ENCODE measurements at places on chromosomes 2 and 18.
A peak's percentile ranks its signal among the peaks of the same experiment; 100 is the strongest.

GRCh38 chr2:14901737-14902136 is 269.2 kb downstream of the LRATD1 start:
- H3K27me3 ChIP-seq = no peaks in the 10 kb centered on the region
- H3K36me3 ChIP-seq = no peaks in the 10 kb centered on the region

- H3K4me3 ChIP-seq = no peak within 1 kb of the TSS
- H3K36me3 ChIP-seq = no peaks in the 10 kb centered on the region
- H3K27ac ChIP-seq = no peak within 1 kb of the TSS
- peaks cover 23% of the 10 kb centered on the region for H3K4me1 ChIP-seq
These were observed at the start of gene MRO for GRCh38 chr18:50819728-50820378. TSS of gene MRO (minus strand) at chr18:50820016. CDS start at chr18:50809400, 10,616 bp downstream.

GRCh38 chr2:215191477-215191876 is 53.1 kb upstream of the ABCA12 start:
- no peak overlapping the region for H3K4me3 ChIP-seq
- H3K27ac ChIP-seq = no peak overlapping the region
- no peaks in the 10 kb centered on the region for H3K36me3 ChIP-seq
- DNase-seq = no peak
- no peaks in the 10 kb centered on the region for H3K27me3 ChIP-seq

DNA sequence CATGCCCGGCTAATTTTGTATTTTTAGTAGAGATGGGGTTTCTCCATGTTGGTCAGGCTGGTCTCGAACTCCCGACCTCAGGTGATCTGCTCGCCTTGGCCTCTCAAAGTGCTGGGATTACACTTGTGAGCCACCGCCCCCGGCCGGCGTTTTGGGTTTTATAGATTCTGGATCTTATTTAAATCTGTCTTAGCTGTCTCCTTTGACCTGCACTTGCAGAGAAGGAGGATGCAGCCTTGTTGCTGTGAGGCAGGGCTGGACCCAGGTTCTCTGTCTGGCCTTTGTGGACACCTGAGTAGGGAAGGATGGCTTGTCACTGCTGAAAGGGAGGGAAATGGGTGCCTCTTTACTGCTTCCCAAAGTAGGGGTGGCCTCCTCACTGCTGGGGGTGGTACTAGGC is 83.0 kb upstream of the HS6ST1 start:
- H3K36me3 ChIP-seq = no peaks in the 10 kb centered on the region
- no peak overlapping the region for H3K4me3 ChIP-seq
- H3K4me1 ChIP-seq = peaks cover 2% of the 10 kb centered on the region

DNA sequence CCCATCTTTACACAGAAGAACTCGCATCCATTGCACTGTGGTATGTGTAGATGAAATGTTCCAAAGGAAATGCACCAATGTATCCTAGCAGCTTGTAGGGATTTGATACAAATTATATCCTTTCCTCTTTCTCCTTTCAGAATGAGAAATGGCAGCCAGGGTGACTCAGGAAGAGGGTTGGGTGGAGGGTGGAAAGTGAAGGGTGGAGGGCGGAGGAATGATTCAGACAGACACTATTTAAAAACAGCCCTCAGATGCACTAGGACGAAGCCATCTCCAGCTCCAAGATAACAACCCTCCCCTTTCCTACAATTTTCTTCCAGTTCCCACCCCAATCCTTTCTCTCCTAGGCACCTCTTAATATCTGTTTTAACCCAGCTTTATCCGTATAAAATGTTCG is 96.2 kb upstream of the STK39 start:
- H3K4me3 ChIP-seq = no peak overlapping the region
- no peak overlapping the region for H3K27ac ChIP-seq
- DNase-seq = no peak
- H3K36me3 ChIP-seq = no peaks in the 10 kb centered on the region
- no peaks in the 10 kb centered on the region for H3K27me3 ChIP-seq
- peaks cover 13% of the 10 kb centered on the region for H3K4me1 ChIP-seq

- no peaks in the 10 kb centered on the region for H3K4me1 ChIP-seq
- no peak for DNase-seq
- H3K27me3 ChIP-seq = peaks cover 11% of the 10 kb centered on the region
- H3K27ac ChIP-seq = no peak overlapping the region
These were observed 821.2 kb upstream of the ID2 start for GRCh38 chr2:7860693-7861092.

GRCh38 chr2:61193670-61194561 is 31.9 kb downstream of the C2orf74 start:
- H3K27me3 ChIP-seq = no peaks in the 10 kb centered on the region
- no peak for DNase-seq
- peaks cover 12% of the 10 kb centered on the region for H3K36me3 ChIP-seq
- peaks cover 2% of the 10 kb centered on the region for H3K4me1 ChIP-seq
- no peak overlapping the region for H3K4me3 ChIP-seq

DNA sequence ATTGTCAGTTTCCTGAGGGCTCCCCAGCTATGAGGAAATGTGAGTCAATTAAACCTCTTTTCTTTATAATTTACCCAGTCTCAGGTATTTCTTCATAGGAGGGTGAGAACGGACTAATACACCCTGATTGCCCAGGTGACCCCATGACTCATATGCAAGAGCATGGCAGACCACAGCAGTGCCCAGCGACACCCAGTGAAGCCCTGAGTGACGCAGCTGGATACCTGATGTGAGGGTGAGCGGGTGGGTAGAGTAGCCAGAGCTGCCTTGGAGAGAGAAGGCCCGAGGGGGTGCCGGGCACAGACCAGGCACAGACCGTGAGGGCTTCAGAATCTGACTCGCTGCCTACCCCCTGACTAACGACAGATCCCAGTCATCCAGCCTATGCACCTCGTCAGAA is 15.4 kb downstream of the ALPG start:
- peaks cover 14% of the 10 kb centered on the region for H3K4me1 ChIP-seq
- DNase-seq = no peak
- H3K36me3 ChIP-seq = peaks cover 8% of the 10 kb centered on the region
- H3K4me3 ChIP-seq = peak overlapping the region; percentile 14
- no peak overlapping the region for H3K27ac ChIP-seq
- H3K27me3 ChIP-seq = peaks cover 81% of the 10 kb centered on the region

DNA sequence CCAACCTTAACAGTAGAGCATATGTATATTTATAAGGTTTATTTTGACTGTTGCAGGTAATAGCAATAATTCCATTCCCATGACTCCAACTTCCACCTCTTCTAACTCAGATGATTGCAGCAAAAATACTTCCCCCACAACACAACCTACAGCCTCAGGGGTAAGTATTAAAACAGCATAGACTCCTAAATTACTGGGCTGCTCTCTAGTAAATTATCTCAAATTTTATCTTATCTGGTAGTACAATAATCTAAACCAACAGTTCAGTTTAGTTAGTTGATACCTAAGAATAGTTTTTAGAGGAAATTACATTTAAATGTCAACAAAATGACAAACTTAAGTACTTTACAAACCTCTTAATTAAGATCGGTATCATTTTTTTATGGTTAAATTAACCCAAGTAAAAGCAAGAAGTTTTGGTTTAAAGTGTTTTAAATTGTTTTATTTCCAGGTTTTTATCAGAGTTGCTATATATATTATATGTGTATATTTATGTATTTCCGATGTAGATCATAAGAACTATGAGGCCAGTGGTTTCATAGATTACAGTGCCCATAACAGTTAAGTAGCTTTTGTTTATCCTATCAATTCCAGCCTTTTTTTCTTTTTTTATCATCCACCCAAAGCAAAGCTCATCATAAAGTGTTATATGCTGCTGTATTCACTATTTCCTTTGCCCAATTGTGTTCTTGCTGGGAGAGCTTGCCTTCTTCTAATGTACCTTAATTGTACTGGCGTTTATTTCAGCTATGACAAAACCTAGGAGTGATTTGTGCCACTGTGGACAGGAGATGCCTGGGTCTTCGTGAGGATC is 13.7 kb downstream of the GATA6 start:
- H3K4me3 ChIP-seq = no peak overlapping the region
- DNase-seq = no peak
- no peaks in the 10 kb centered on the region for H3K4me1 ChIP-seq
- H3K27me3 ChIP-seq = peaks cover 8% of the 10 kb centered on the region
- no peaks in the 10 kb centered on the region for H3K36me3 ChIP-seq

- peaks cover 39% of the 10 kb centered on the region for H3K27me3 ChIP-seq
- H3K27ac ChIP-seq = no peak overlapping the region
- no peaks in the 10 kb centered on the region for H3K4me1 ChIP-seq
These were observed 28.8 kb downstream of the CNGA3 start for GRCh38 chr2:98374958-98375570.

GRCh38 chr2:217510771-217511291 is 492.0 kb downstream of the TNS1 start:
- no peaks in the 10 kb centered on the region for H3K36me3 ChIP-seq
- H3K4me3 ChIP-seq = no peak overlapping the region
- H3K27ac ChIP-seq = no peak overlapping the region
- H3K27me3 ChIP-seq = peaks cover 24% of the 10 kb centered on the region
- H3K4me1 ChIP-seq = no peaks in the 10 kb centered on the region

- H3K27me3 ChIP-seq = no peaks in the 10 kb centered on the region
- no peak overlapping the region for H3K4me3 ChIP-seq
- H3K27ac ChIP-seq = no peak overlapping the region
- no peak for DNase-seq
These were observed 140.8 kb upstream of the ZEB2 start for GRCh38 chr2:144660518-144661316.

GRCh38 chr2:210617732-210618330 is 61.4 kb downstream of the CPS1 start:
- no peaks in the 10 kb centered on the region for H3K27me3 ChIP-seq
- no peak for DNase-seq
- no peak overlapping the region for H3K27ac ChIP-seq
- H3K4me1 ChIP-seq = no peaks in the 10 kb centered on the region
- no peak overlapping the region for H3K4me3 ChIP-seq
- H3K36me3 ChIP-seq = no peaks in the 10 kb centered on the region

DNA sequence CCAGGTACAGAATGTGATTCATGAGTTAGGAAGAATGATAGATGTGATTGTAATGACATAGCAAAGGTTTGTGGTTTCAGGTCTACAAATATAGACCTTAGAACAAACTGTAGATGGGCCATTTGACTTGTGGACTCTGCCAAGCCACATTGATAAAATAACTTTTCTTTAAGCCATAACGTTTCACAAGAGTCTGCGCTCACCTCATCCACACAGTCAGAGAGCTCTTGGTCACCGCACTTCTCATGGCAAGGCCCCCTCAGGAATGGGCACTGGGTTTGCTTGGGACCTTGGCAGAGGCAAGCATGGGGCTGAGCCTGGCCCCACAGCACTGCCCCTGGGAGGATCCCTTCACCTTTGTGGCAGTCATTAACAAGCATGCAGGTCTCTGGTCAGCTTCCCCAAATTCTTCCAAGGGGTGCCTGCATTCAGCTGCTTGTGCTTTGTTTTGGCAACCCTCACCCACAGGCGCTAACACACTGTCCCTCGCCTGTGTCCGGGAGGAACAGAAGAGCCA is 14.0 kb downstream of the ARMC9 start:
- H3K4me3 ChIP-seq = no peak overlapping the region
- DNase-seq = no peak
- H3K36me3 ChIP-seq = peaks cover 36% of the 10 kb centered on the region
- H3K27ac ChIP-seq = no peak overlapping the region
- no peaks in the 10 kb centered on the region for H3K27me3 ChIP-seq
- no peaks in the 10 kb centered on the region for H3K4me1 ChIP-seq

- no peaks in the 10 kb centered on the region for H3K36me3 ChIP-seq
- H3K27me3 ChIP-seq = no peaks in the 10 kb centered on the region
- H3K4me1 ChIP-seq = peaks cover 6% of the 10 kb centered on the region
- no peak overlapping the region for H3K27ac ChIP-seq
These were observed 310.4 kb upstream of the NT5C1B start for GRCh38 chr2:18899725-18900124.

GRCh38 chr18:54388203-54389142 is 30.8 kb downstream of the C18orf54 start:
- H3K4me3 ChIP-seq = no peak overlapping the region
- no peak overlapping the region for H3K27ac ChIP-seq
- H3K4me1 ChIP-seq = no peaks in the 10 kb centered on the region
- H3K36me3 ChIP-seq = peaks cover 4% of the 10 kb centered on the region
